PC-3 (cell line): ENCODE measurements at places on chromosomes 3 and 15. TPM values are rescaled to one million over a fixed set of nuclear protein-coding genes. Genes with fewer than 3 reads are reported as not detected.
A peak's percentile ranks its signal among the peaks of the same experiment; 100 is the strongest.

DNA sequence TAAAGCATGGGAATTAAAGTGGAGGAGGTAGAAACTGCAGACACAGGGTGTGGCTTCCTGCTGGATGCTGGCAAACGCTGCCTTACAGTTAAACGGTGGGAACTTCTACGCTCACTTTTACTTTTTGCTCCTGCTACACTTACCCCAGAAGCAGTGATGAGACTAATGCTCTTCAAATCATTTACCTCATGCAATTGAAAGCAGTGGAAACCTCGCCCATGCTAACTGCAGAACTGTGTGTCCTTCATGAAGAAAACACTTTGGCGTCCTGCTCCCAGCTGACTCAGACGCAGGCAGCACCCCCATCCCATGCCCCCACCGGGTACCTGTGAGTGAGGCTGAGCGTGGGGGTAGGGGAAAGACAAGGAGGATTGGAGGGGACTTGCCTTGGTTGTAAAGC lies 31.8 kb downstream of the UPK1B start:
- no peak for DNase-seq

DNA sequence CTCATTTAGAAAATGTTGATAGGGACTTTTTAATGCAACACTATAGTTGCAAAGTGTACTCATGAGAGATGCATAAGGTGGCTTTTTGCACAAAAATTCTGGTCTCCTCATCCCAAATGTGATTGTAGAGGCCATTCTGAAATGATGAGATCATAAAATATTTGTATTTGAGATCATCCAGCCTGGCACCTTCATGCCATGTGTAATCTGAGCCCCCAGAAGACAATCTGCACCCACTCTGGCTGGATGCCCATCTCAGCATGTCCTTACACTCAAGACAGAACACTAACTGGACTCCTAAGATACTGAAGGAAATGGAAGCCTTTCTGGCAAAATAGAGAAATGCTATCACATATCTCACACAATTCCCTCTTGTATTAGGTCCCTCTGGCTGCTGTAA lies 49.2 kb downstream of the SLC7A14 start:
- DNase-seq: no peak

DNA sequence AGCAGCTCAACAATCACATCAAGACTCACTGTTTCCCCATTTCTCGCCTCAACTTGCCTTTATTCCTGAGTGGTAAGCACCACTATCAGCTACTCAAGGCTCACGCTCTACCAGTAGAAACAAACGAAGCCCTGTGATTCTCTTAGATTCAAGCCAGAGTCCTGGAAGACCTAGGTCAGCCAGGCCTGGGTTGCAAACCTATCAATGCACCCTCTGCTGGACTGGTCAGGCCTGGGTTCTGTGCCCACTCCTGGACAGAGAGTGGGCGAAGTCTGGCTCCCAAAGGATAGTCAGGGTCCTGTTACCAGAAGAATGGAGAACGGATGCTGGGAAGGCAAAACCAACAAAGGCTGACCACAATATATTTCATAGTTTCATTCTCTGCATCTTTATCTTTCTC lies 308.4 kb downstream of the SHQ1 start:
- no peak for DNase-seq

DNA sequence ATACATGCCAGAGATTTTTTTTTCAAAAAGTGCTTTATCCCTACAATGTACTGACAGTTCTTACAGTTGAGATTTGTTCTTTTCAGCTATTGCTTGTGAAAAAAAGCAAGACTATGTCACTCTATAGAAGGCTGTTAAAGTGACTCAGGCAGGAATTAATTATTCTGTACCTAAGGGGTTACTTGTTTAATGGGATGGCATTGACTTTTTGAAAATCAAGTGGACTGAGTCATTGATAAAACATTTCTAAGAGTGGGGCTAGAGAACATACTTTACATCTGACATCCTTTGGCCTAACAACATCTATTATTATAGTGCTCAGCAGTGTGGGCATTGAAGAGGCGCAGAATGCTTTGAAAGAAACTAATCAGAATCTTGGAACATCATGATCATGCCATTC lies 34.3 kb downstream of the INTS14 start:
- DNase-seq: peak; percentile 43

Gene ASB14
- total RNA-seq: not detected in 2 replicates

Gene RAB6B
- total RNA-seq: 0.22 and 0.75 TPM in 2 replicates

DNA sequence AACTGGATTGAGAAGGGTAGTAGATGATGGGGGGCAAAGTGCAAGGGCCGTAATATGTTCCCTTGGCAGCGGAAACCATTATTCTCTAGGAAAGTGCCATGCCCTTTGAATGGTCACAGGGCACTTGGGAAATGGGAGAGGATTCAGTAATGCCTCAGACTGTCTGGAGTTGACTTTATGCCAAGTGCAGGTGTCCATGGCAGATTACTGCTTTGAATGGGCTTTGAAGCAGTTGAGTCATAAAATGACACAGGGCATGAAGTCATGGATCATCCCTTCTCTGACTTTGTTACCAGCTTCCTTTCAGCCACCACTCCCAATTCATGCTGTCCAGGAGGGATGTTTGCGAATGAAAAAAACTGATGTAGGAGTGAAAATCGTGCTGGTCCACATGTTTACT lies 20.1 kb downstream of the AADACL2 start:
- DNase-seq: peak; percentile 58

DNA sequence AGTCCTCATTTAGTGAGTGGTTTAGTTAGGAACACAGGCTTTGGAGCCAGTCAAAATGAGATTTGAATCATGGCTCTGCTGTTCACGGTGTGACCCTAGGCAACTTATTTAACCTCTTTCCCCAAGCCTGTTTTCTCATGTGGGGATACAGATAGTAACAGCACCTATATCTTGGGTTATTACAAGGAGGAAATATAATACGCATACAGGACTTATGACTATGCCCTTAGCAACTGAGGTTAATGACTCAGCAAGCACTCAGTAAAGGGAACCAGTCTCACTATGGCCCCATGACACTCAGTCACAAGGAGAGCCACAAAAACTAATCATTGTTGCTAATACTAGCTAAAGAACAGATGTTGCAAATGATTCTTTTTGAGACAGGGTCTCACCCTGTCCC lies 45.9 kb downstream of the SUMF1 start:
- DNase-seq: peak; percentile 89

GRCh38 chr15:73683777-73684580 lies at the start of gene CD276:
Gene CD276, plus strand, starts transcription at chr15:73684383. Its CDS starts 15,257 bp downstream, at chr15:73699640.
- peak; percentile 72 for DNase-seq

Gene ZNF774
- 1.1 and 1.9 TPM in 2 replicates for total RNA-seq

GRCh38 chr3:96631050-96631449 lies 183.3 kb upstream of the EPHA6 start:
- peak; percentile 56 for DNase-seq

DNA sequence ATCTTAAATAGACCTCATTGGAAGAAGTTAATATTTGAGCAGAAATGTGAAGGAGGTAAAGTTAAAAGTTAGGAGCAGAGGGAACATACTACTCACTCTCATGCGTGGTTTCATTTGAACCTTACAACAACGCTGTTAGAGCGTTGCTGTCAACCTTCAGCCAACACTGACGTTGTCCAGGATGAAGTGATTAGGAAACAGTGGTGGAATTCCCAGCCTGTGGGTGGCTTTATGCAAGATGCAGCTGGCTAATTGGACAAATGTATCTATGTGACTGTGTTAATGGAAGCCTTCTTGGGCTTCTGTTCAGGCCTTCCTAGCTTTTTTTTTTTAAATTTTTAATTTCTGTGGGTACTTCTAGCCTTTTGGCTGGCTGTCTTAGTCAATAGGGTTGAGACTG lies 40.5 kb downstream of the PTPRG start:
- no peak for DNase-seq

DNA sequence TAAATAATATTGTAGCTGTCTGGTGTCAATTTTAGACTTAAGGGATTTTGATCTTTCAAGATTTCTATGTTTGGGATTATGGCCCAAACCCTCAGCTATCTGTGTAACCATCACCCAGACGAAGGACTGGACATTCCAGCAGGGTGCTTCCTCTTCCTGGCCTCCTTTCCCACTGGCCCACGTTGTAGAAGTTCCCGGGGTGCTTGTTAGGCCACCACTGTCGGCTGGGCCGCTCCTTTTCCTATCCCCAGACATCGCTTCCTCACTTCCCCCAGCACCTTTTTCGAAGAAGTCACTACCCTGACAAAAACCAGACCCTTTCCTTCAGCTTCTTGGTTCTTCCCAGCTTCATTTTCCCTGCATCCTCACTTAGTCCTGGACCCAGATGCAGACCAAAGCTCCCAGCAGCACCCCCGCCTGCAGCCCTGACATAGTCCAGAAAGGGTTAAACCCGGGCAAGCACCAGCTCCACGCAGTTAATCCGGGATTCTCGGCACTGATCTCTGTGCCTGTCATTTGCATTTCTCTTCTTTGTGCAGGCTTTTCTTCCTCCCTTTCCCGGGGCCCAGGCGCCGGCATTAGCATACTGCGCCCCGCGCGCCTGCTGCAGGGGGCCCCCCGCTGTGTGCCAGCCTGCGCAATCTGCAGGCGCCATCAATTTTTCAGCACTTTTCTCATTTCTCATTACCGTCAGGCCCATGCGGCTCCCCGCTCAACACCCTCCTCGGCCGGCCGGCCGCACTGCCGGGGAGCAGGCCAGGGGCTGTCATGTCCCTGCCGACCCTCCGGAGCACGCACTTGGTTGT lies 90.6 kb downstream of the ZNF621 start:
- DNase-seq: no peak

- DNase-seq: no peak
These were observed 197.1 kb downstream of the SATB1 start for GRCh38 chr3:18228060-18228459.

GRCh38 chr15:43776101-43776717 lies 557 bp downstream of the ELL3 start:
- DNase-seq: peak; percentile 25

GRCh38 chr15:66965201-66965900 lies 100.1 kb upstream of the SMAD3 start:
- no peak for DNase-seq
